ENCODE measurements at places on chromosomes 4 and X. TPM values are rescaled to one million over a fixed set of nuclear protein-coding genes. Genes with fewer than 3 reads are reported as not detected.

- no peak for DNase-seq
Measured at GRCh38 chrX:154357205-154357604, 17.2 kb downstream of the FLNA start.

GRCh38 chr4:98448908-98449307 is 187.7 kb downstream of the RAP1GDS1 start:
- DNase-seq: peak; percentile 92

DNA sequence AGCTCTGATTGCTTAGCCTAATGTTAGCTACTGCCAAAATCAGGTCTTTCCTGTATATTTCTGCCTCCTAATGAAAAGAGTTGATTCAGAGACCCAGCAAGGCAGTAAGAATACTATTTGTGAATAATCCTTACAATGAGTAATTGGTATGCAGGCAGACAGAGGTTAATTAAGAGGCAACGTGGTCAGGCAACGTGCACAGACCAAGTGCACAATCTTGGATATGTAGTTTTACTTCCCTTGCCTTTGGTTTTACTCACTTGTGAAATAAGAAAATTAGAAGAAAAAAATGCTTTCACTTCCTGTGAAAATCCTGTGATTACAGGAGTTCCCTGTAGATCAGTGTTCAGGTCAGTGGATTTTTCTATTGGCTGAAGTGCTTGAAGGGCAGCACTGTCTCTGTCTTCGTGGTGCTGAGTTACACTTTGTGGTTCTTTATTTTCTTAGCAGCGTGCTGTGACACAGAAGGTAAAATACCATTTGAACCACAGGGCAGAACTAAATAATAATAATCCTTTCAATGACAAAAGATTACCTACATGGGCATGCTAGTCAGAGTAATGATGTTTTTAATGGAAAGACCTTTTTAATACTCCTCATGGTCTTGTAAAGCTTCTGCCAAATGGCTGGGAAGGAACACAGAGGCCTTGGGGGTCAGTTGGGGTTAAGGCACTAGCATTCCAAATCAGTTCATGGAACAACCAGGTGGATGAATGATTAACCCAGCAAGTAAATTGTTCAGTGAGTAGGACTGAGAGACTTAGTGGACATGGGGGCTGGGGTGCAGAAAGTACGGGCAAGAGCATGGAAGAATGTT is 430.9 kb downstream of the MAPK10 start:
- no peak for DNase-seq

GRCh38 chr4:120922381-120923206 is at the start of gene PRDM5:
Gene PRDM5 (minus strand): TSS chr4:120922726. CDS start chr4:120922608, 118 bp downstream.
- peak; percentile 80 for DNase-seq

DNA sequence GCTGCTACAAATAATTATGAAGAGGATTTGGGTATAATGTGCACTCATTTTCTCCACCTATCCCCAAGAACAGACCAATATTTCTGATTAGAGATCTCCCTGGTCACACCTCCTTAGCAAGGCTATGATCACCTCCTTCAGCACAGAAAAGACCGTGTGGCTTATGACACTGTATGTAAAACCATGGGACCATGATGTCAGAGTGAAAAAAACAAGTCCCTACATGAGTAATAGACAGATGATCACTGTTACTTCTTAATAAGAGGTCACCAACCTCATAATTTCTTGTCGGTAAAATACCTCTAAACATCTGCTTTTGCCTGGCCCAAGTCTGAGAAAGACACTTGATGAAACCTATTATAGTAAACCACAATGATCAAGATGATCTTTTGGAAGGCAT is 330.6 kb upstream of the F9 start:
- DNase-seq: no peak

DNA sequence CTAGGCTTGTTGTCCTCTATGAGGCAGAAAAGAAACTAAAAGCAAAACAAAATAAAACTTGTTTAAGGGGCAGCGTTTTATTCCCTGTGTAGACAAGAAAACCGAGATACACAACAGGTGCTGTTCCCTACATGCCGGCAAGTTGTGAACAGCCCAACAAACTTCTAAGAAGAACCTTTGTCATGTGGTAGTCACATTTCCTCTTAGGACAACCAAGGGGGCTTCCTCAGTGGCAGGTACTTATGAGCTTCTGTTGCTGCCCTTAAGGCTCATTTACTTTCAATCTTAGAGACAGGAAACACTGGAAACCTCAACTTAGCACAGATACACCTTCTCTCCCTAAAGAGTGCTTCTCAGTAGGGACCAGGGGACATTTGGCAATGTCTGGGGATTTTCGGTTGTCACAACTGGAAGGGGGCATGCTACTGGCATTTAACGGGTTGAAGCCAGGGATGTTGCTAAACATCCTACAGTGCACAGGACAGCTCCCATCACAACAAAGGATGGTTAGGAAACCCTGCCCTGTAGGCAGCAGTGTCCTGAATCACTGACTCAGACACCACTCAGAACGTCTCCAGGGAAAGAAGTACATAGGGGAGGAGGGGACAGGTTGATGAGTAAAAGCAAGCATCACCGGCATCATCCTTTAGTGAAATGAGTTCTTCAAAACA is 111.0 kb downstream of the ASB9 start:
- DNase-seq: no peak

DNA sequence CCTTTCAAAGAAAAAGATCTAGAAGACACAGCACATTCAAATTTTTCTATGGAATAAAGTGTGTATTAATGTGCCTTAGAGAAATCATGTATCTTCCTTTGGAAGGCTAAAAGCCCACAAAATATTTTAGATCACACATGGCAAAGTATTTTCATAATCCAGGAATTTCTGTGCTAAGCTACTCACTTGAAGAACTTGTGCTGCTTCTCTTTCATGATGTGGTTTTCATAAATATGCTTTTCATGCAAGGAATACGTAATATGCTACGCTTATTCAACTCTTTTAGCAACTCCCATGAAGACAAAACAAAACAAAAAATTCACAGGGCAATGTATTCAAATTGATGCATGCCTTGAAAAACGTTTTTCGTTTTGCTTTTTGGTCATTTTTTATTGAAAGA is 125.6 kb downstream of the ARHGAP24 start:
- peak; percentile 51 for DNase-seq

- no peak for DNase-seq
Measured at GRCh38 chrX:103234869-103235268, 20.0 kb downstream of the BEX4 start.

DNA sequence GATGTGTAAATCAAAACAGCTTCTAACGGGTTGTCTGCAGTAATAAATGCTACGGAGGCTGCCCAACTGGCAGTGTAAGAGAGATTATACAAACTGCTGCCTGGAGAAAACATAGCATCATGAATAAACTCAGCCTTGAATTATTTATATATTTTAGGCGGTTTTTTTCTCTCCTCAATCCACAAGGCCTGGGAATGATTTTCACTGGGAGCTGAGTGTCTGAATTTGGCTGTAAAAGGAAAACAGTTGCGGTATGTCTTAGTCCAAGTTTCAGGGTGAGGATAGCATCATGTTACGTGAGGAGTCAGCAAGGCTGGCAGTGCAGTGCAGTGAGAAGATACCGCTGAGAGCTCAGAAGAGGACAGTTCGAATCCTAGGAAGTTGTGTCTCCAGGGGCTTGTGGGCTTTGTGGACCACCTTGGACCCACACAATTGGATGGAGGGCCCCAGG is 291.5 kb upstream of the BOD1L1 start:
- peak; percentile 68 for DNase-seq

- DNase-seq: no peak
Measured at GRCh38 chr4:5165420-5166369, 114.4 kb downstream of the STK32B start.

- DNase-seq: no peak
Measured at GRCh38 chrX:125293850-125294780, 25.6 kb upstream of the TEX13C start.

- DNase-seq: peak; percentile 52
Measured at GRCh38 chr4:6855692-6856297, 53.8 kb upstream of the TBC1D14 start.

GRCh38 chrX:64975491-64975890 is 759 bp downstream of the ZC4H2 start:
- DNase-seq: peak; percentile 50

- peak; percentile 77 for DNase-seq
Measured at GRCh38 chrX:42398967-42399631, 378.9 kb downstream of the PPP1R2C start.

- no peak for DNase-seq
Measured at GRCh38 chr4:154024097-154024694, 235.3 kb upstream of the SFRP2 start.

DNA sequence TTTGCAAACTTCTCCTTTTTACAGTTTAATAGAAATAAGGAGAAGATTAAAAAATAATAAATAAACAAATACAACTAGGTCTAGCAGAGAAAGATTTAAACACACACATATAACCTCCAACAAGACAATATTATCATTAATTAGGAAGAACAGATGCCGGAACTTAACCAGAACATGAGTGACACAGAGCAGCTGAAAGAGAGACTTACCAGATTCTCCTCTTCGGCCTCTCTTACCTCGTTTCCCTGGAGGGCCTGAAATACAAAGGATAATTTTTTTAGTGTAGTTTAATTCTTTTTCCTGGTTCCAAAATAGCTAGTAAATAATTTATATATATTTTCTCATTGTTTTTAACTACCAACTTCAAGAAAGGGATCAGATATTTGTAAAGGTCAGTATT is 252.5 kb downstream of the COL25A1 start:
- peak; percentile 42 for DNase-seq

- DNase-seq: no peak
Measured at GRCh38 chrX:77952173-77952572, 17.3 kb downstream of the PGAM4 start.

DNA sequence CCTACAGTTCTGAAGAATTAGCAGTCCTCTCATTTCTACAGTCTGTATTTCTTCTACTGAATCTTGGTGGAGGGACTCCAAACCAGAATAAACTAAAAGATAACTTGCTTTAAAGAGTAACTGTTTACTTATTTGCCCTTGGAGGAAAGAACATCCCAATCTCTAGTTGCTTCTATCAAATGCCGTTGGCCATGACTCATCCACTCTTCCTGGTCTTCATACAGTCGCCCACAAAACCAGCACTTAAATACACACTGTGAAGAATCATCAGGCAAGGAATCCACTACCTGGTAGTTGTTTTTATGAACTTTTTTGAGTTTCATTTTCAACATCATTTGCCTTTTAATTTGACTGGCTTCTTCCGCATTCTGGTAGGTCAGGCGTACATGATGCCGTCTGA is 14.2 kb downstream of the ZNF518B start:
- no peak for DNase-seq

DNA sequence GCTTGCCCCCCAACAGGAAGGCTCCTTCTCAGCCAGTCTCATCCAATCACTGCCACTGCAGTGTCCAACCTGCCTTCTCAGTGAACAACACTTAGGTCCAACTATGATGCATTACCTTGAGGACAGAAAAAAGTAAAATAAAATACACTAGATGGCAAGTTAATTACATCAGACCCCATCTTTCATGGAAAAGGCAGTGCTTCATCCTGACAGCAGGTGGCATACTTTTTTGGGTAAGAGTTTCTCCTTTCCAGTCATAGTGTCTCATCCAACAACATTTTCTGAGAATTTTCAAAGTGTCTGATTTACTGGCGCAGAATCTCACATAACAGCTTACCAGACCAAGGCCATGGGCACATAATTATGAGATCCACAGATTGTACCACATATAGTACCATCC is 1742.8 kb downstream of the PCDH7 start:
- DNase-seq: no peak

DNA sequence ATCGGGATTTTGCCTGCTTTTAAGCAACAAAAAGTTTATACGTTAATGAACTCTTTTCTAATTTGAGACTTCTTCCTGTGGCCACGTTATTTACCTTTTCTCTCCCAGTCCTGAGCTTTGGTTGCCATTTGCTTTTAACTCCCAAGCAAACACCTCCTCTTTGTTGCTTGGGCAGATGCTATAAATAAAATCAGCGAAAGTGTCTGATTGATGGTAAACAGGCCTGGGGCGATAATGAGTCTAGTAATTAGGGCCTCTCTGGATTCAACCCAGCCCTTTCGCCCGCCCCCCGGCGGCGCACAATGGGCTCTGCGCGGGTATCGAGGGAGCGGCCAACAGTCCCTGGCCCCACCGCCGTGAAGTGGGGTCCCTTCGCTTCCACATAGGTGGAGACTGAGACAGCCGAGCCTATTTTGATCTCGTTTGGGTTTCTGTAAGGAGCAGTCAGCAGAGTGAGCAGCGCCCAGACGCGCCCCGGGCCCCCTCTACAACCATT is 790 bp downstream of the CLGN start:
- peak; percentile 29 for DNase-seq

- no peak for DNase-seq
Measured at GRCh38 chrX:150703695-150703974, 10.4 kb downstream of the MTMR1 start.

DNA sequence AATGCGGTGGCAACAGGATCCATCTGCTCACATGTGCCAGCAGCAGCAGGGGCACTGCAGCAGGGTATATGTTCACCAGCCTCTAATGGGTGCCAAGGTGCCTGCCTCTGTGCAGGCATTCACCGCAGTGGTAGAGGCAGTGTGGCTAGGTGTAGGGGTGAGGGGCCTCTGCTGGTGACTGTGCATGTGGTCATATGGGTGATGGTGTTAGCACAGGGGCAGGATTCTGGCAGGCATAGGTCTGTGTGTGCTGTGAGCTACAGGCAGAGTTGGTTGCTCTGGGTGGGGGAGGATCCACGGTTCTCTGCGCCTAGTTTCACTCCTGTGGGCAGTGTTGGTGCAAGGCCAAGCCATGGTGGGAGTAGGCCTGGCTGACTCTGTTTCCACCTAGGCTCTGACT is 566.5 kb upstream of the GNPDA2 start:
- DNase-seq: no peak

DNA sequence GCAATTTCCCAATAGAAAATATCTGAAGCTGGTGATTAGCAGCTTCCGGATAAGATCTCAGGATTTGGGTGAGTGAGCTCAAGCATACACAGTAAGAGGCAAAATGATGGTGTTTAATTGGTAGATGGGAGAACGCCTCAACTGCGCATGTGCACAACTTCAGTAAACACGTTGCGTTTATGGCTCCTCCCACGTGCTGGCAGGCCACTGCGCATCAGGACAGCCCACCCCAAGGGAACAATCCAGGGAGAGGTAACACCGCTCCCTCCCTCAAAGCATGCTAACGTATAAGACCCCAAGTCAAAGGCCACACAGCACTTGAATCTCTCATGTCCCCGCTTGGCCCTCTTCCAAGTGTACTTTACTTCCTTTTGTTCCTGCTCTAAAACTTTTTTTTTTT is 10.3 kb upstream of the CENPU start:
- DNase-seq: no peak

DNA sequence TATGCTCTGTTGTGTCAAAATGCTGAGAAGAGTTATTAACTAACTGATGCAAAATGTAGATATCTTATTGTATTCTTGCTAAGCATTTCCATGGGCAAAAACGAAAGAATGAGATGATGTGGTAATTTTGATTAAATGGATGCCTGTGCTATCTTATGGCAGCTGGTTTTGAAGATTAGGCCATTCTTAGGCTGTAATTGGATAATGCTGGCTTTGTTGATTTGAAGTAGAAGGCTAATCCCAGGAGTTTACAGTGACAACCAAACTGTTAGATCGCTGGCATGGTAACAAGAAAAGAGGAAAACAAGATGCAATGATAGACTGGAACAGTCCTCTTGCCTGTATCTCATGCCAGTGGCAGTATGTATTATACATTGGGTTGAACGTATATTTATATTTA is 74.1 kb upstream of the WDR44 start:
- peak; percentile 76 for DNase-seq

PRSS12 gene
- 24.0 TPM for total RNA-seq

PAGE1 gene
- not detected for total RNA-seq

FREM3 gene
- not detected for total RNA-seq

BEND2 gene
- not detected for total RNA-seq

NPFFR2 gene
- total RNA-seq: not detected

DCLK2 gene
- total RNA-seq: 17.7 TPM

CLTRN gene
- 1.0 TPM for total RNA-seq

ESX1 gene
- not detected for total RNA-seq

GPR78 gene
- 1.3 TPM for total RNA-seq

TENM3 gene
- total RNA-seq: 62.0 TPM

All from tongue (tissue), 3 donors.